Kidney tubule cell (primary cell): ENCODE measurements at places on chromosomes 5 and 9.

DNA sequence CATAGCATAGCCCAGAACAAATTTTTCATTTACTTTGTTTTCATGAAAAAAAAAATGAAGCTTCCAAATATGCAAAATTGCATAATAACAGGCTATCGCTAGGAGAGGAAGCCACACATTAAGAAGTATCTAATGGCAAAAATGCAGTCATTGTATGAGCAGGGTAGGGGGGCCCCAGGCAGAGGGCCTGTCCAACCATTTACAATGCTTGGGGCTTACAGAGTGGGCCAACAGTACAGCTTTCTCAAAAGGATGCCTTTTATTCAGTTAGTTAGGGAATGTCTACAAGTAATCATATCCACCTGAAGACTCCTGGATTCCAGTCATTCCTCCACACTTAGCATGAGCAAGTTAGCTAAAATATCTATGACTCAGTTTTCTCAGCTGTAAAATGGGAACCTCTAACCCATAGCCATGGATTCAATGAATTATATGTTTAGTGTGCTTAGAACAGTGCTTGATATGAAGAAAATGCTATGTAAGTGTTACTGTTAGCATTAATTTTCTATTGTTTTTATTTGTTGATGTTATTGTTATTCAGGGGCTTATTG, 117.7 kb downstream of the GAS1 start:
- DNase-seq: peak; percentile 18

- DNase-seq: no peak
Measured at GRCh38 chr5:128376577-128376976, 161.5 kb downstream of the FBN2 start.

DNA sequence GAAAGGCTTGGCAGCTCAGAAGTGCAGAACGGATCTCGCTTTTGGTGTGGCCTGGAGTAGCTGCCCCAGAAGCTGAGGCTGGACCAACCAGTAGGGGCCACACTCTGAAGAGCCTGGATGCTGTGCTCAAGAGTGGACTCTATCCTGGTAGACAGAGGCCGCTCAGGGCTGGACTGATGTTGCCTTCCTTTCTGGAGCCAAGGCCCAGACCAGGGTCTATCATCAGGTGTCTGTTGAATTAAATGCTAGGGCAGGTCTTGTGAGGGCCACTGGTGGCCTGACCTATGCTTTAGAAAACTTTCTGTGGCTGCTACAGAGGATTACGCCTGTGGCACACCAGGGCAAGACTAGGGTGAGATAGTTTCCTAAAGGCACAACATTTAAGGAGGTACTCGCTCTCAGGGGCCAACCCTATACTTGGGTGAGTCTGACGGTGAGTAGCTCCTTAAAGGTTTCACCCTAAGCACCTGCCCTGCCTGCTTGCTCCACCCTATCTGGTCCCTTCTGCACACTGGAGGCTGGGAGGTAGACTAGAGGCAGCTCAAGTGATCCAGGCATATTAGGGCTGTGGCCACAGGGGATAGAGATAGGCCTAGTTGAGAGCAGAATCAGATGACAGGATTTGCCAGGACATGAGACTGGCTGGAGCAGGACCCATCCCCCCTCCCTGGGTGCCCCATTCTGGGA, 9.8 kb upstream of the IRF1 start:
- DNase-seq: no peak

GRCh38 chr5:96997265-96997859, 61.5 kb downstream of the LNPEP start:
- peak; percentile 52 for DNase-seq

DNA sequence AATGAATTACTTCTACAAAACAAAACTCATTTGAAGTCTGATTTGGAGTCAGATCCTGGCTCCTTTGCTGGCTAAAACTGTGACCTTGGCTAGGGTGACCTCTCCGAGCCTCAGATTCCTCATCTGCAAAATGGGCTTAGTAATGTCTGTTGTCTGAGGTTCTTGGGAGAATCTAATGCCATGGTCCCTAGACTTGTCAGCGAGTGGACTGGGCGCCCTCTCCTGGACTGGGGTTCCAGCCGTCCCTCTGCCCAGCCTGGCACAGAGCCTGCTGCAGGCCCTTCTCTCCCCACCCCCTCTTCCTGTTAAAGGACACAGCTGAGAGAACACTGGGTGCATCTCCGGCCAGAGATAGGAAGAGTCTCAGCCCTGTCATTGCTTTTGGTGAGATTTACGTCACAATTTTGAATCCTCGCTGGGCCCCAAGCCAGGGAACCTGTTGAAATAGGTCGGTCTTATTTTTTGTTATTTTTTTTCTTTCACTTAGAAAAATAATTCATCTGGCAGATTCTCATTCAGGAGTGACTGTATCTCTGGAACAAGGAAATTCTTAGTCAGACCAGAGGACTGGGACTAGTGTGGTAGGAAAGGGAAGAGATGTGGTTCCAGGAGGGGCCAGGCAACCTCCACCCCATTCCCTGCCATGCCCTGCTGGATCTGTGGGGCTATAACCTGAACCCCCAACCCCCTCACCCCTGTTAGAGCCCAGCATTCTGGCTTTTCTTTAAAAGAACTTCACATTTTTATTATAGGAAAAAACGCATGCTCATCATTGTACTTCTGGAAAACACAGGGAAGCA, 48.2 kb upstream of the RPL26L1 start:
- peak; percentile 84 for DNase-seq

DNA sequence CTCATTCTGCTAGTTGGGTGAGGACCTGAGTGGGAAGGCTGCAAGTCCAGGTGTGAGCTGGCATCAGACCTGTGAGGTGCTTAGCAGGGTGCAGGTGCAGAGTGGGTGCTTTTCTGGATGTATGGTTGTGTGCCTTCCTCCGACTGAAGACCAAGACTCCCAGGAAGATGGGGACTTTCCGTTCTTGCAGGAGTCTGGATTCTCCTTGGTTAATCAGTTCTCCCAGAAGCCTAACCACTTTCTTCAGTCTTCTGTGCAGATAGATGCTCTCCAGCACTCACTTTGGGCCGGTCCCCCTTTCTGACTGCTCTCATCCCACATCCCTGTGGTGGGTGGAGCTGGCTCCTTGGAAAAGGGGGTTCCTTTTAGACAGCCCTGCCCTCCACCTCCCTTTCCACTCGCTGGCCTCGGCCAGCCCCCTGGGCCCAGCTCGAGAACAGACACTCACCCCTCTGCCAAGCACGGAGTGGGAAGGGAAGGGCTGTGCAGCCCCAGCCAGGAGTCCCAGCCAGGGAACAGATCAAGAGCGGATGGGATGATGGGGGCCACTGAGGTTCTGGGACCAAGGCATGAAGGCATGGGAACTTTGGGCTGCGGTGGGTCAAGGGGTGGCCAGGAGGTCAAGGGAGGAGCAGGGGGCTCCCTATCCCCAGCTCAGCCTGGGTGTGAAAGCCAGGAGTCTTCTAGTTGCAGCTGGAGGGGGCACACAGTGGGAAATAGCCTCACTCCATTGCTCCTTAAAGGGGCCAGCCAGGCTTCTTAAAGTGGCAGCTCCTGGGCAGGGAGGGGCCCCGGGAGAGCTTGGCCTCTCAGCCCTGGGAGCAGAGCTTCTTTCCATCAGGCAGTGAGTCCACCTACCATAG, 62.4 kb downstream of the FGF18 start:
- DNase-seq: peak; percentile 42

DNA sequence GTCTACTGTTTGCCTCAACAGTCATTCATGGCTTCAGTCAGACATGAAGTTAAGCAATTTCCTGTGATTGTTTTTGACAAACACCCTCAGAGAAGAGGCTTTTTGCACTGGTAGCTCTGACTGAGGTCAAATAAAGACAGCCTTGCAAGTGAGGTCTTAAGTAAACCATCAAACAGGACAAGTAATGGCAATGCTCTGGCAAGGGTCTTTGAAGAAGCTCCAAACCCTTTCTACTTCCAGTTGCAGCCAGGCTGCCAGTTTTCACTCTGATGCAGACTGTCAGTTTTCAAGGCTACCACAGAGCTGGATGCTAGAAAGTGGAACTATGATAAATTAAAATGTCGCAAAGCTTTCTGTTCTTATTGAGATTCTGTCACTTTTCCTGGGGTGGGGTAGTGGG, 421.5 kb upstream of the PTGER4 start:
- DNase-seq: no peak

- DNase-seq: no peak
Measured at GRCh38 chr5:150999704-151000442, 20.5 kb upstream of the GPX3 start.
